ENCODE measurements at places on chromosomes 1 and 21. TPM values are rescaled to one million over a fixed set of nuclear protein-coding genes. Genes with fewer than 3 reads are reported as not detected.
A peak's percentile ranks its signal among the peaks of the same experiment; 100 is the strongest.

DNA sequence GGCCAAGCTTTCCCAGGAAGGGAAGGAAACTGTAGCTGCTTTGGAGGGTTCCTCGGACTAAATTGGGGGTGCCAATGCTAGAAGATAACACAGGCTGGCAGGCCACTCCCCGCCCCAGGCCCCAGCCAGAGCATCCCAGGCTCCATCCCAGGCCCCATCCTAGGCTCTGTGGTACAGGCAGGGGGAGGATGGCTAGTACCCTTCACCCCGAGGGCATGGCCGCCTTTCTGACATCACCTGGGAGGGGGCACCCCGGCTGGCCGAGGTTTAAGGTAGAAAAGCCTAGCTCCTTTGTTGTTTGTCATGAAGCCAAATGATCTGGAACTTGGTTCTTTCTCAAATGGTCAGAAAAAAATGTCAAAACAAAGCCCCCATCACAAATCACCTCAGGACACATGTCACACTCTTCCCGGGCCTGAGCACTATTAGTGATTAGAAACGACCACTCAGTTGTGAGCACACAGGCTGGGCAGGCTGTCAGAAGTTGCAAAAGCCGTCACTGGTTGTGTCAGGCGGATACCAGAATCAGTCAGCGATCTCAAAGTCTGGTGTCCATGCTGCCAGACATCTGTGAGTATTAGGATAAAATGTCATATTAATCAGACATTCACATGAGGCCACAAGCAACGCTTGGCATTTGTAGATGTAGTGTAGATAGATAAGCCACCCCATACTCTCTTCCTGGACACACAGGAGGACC is 31.0 kb upstream of the ETS2 start:
- DNase-seq: no peak

DNA sequence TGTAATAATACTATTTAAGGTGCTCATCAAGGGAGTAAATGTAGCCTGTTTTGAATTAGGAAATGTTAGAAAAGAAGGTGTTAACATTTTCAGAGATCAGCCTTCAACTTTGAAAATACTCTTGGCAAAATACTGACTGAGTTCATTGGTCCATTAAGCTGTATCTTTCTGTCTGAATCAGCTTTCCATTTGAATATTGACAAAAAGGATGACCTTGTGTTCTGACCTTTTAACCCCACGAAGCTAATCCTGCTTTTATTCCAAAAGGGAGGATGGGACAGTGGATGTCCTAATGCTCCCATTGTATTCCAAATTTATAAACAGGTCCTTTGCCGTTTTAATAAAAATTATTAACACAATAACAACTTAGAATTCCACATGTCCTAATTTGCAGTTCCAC is 259.7 kb upstream of the NRIP1 start:
- DNase-seq: no peak

The FCRL2 gene
- polyA plus RNA-seq: 0.36 TPM

DNA sequence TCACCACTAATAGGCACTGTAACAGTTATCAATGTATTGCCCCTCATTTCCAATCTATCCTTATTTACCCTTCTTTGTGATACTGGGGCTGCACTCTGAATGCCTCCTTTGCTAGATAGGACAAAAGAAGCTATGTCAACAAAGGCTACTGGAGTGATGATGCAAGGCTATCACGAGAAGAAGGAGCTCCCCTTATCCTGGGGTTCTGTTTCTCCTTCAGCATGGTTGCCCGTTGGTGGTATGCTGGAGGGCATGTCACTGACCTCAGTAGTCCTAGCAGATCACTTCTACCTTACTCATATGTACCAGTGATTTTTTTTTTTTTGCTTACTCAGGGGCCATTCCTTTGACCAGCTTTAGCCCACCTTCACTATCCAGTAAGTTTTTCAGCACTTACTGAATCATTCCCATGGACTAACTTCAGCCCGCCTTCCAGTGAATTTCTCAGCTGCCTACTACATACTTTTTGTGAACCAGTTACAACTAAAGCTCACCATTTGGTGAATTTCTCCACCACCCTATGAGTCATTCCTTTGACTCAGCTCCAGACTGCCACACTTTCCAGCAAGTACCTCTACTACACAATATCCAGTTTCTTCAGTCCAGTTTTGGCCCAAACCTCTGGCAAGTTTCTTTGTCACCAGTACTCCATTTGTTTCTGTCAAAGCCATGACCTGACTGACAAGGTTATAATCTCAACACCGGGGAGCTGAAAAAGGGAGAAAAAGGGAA is 944.5 kb downstream of the KCNT2 start:
- no peak for DNase-seq

- DNase-seq: no peak
These were observed 123.5 kb downstream of the PATJ start for GRCh38 chr1:61865646-61866220.

GRCh38 chr1:59926381-59927123 is at the start of gene CYP2J2:
Gene CYP2J2 (minus strand): TSS chr1:59926773. CDS start chr1:59926746, 27 bp downstream.
- peak; percentile 63 for DNase-seq
